RKO (cell line): ENCODE measurements at places on chromosomes 6 and 20.

DNA sequence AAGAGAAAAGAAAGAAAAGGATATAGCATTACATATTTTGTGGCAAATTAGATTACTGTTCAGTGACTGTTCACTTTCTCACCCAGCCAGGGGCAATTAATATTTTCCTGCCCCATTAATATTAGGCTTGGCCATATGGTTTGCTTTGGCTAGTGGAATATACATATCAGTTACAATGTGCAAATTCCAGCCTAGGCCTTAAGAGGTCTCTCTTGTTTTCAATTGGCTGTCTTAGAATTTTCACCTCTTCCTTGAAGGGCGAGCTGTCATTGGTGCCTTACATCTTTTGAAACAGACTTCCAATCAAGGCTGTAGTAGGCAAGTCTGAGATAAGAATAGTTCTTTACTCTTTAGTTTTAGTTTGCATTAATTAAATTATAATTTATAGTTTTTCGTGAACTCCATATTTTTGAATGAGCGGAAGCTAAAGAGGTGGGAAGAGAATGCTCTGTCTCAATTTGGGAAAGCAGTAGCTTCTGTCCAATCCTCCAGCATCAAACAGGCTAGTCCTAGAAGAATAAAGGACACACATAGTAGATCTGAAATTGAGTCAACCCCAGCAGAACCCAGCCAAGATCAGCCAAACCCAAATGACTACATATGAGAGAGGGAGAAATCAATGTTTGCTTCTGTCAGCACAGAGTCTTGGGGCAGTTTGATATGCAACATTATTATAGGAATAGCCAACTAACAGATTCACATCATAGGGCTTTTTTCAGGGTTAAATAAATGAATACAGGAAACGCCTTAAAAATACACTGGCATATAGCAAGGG is 6.3 kb upstream of the CSNK2A1 start:
- no peak for DNase-seq

DNA sequence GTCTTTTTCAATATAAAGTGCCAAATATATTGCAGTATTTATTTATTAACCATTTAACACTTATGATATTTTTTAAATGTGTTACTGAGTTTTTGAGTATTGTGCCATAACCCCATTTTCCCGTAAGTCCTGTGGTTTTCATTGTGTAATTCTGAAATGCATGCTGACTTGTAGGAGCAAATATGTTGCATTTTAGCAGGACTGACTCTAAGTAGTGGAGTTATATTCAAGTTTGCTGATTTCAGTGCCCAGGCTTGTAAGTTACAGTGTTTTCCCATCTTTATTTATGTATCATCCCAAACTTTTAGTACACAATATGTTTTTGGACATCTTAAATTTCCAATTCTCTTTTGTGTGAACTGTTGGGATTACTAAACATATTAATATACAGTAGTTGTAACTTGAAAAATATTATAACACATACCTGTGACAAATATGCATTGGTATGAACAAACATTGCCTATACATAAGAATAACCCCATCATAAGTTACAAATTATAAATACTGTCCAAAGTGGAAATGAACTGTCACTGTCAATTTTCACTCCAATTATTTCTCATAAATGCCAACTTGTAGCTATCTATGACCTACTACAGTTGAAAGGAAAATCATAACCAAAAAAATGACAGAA is 179.3 kb upstream of the RUNX2 start:
- DNase-seq = no peak

GRCh38 chr6:50791900-50792508 is 26.7 kb upstream of the TFAP2B start:
- DNase-seq = peak; percentile 68

- DNase-seq = peak; percentile 12
These were observed 97.2 kb downstream of the MAP3K4 start for GRCh38 chr6:161088676-161089328.

- DNase-seq = peak; percentile 84
These were observed 1.9 kb downstream of the RRBP1 start for GRCh38 chr20:17679941-17680835.

GRCh38 chr6:89475634-89476033 is 42.7 kb downstream of the ANKRD6 start:
- no peak for DNase-seq

DNA sequence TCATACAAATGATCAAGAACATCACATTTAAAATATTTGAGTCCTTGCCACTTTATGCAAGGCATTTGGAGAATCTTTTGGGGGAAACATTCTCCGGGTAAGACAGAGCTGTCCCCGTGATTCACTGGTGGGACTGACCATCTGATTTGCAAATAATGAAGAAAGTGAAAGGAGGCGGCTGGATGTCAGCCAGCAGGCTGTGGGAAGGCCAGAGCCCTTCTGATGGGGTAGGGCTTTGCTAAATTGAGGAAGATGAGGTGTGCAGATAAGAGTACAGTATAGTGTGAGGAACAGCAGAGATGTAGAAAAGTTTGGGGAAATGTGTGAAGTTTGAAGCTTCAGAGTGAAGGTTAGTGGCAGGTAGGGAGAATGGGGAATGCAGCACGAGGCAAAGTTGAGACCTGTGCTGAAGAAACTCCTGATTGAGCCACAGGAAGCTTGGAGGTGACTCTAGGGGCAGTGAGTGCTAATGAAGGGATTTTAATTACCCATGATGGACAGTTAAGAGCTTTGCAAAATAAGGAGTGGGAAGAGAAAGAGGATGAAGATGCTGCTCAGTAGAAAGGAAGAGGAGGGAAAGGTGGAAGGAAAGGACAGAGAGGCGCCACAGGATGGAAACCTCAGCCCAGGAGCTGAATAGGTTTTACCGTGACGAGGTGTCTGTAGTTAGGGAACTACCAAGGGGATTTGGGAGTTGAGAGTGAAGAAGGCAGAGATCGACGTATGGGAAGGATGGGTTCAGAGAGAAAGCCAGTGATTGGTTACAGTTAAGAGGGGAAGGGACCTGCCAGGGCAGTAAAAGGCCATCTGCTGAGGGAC is 68.7 kb downstream of the SNX9 start:
- no peak for DNase-seq

GRCh38 chr6:9307786-9308185 is 872.4 kb upstream of the SLC35B3 start:
- no peak for DNase-seq

GRCh38 chr6:42973926-42974325 is 5.1 kb downstream of the PEX6 start:
- DNase-seq = no peak

- peak; percentile 2 for DNase-seq
These were observed 84.6 kb downstream of the DCDC2 start for GRCh38 chr6:24273096-24273870.

DNA sequence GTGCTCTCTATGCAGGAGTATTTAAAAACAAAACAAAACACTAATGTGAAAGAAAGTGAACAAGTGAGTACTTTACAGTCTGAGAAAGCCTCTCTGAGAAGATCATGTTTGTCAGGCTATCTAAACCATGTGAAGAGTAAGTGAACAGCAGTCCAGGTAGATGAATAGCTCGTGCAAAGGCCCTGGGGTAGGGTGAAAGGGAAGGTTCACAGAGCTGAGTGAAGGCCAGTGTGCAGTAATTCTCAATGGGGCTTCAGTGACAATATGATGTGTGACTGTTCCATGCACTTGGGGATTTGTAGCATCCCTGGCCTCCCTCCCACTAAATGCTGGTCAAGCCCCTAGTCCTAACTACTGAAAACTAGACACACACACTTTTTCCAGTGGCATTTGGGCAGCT is 488.9 kb upstream of the JARID2 start:
- no peak for DNase-seq

GRCh38 chr20:47676219-47676721 is 109.0 kb downstream of the SULF2 start:
- no peak for DNase-seq

- DNase-seq = no peak
These were observed 25.0 kb downstream of the POLR1C start for GRCh38 chr6:43541774-43542471.

GRCh38 chr20:63163596-63164483 is 52.1 kb downstream of the YTHDF1 start:
- DNase-seq = no peak

- no peak for DNase-seq
These were observed 1.1 kb downstream of the SPTLC3 start for GRCh38 chr20:13009682-13010406.

GRCh38 chr20:42906120-42906519 is 283.6 kb downstream of the PTPRT start:
- no peak for DNase-seq

GRCh38 chr6:143822584-143823024 is 20.5 kb upstream of the LTV1 start:
- DNase-seq = no peak

DNA sequence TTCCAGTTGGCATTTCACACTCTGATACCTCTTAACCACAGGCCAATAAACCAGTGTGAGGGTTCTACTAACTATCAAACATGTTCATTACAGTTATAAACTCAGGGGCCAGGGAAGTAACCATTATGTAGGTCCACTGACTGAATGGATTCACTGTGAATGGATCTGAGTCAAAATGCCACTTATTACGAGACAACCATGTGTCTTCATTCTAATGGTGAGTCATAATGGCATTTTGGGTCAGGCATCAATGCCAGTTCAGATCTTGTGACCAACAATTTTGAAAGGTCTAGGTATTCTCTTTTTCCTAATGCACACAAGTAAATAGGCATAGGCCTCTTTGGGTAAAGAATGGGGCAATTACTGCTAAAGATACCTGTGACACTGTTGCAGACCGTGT is 112.2 kb upstream of the HEY2 start:
- DNase-seq = no peak
